HAP-1 (cell line): ENCODE measurements at places on chromosomes 1 and 21.
A peak's percentile ranks its signal among the peaks of the same experiment; 100 is the strongest.

DNA sequence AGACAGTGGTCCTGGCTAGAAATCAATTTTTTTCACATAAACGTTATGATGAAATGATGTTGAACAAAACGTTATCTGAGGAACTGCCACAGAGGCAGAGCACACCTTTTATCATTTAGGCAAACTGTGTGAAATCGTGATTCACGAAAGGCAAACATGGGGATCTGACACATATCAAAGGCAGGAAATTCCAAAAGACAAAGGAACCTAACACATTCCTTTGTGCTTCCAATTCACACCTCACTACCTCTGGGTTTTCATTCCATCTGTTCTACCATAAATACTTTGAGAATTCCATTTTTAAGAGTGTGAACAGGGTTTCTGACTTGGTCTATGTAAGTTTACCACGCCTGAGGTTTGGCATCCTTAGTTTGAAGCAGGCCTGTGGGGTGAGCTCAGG lies 119.5 kb upstream of the KRTAP19-8 start:
- no peak for DNase-seq

DNA sequence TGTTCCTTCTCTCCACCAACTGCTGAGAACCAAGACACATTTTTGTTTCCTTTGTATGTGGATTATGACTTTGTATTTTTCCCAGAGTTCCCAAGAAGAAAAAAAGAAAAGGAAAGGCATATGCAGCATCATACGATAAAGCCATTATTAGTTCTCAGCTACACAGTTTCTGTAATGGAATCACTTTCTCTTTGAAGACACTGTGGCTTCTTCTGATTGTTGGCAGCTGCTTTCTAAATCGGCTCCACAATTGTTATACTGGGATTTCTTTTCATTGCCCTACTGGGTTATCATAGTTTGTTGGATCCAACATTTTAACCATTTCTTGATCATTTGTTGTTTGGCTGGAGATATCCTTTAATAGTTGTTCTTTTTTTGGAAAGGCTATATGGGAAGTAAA lies 89.5 kb upstream of the HIVEP3 start:
- no peak for DNase-seq

GRCh38 chr1:20075345-20075744 lies 5.4 kb downstream of the PLA2G5 start:
- DNase-seq, result no peak

DNA sequence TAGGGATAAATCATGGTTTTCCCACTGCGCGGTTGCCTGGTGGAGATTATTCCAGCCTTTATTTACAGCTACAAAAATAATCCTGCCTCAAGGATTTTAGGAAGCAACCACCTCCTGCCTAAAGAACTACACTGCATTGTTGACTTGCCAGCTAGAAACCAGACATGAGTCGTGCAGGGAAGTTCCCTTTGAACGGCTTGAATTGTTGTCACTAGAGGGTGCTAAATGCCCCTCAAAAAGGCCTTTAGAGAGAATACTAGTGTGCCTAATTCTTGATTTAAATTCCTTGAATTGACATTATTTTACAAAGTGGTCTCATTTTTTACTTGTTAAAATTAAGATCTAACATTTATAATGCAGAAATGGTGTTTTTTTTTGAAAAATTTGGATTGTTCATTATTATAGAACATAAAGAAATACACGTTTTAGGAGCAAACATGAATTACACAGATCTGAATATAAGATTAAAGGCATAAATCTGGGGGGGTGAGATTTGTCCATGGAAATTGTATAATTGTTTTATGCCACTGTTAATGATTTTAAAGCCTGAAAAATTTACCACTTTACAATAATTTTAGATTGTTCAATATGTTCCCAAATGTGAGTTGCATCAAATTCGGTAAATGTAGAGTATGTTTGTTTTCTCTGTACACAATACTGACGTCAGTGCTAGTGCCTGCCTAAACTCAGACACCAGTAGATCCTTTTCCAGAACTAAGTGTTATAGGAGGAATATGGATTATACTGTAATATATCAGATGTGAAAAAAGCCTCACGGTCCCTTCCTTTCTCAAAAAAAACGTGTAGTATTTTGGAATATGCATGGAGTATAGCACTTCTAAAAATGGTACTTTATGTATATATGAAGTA lies 7.6 kb upstream of the ERG start:
- DNase-seq, result peak; percentile 9
